ENCODE measurements at places on chromosomes 6 and 20.
A peak's percentile ranks its signal among the peaks of the same experiment; 100 is the strongest.

- DNase-seq: no peak
Observed at GRCh38 chr6:158039178-158039557, 57.5 kb downstream of the SYNJ2 start.

GRCh38 chr6:33172688-33173534 is 19.4 kb downstream of the COL11A2 start:
- DNase-seq: peak; percentile 14

DNA sequence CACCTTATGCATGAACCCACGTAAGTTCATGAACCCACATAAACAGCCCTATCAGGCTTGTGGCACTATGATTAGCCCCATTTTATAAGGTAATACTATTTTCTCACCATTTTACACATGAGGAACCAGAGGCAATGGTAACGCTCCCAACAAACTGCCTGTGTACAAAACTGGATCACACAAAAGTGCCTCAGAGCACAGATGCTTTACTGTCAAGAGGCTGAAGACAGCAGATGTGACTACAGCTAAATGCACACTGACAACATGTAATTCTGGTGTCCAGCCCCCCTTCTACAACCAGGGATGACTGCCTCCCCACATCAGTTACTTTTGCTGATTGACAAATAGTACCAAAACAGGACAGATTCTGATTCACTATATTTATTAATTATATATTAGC is 69.6 kb downstream of the GMDS start:
- DNase-seq: no peak

GRCh38 chr6:30721198-30722024 is 1.3 kb downstream of the TUBB start:
- DNase-seq: peak; percentile 95

DNA sequence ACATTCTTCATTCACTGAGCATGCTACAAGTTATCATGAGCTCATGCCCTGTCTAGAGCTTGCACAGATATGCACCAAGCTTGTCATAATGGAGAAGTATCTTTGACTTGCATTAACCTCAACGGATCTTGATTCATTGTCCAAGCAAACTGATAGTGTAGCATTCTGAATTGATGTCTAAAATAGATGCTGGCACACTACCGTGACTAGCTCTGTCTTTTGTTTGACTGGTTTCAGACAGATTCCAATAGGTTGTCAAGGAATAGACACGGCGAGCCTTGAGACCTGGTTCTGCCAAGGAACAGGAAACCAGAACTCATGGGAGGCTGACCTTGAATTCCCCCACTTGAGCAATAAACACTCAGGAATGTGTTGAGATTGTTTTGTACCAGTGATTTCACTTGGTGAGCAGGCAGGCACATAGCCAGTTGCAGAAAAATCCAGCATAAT is 1153.1 kb upstream of the GJE1 start:
- no peak for DNase-seq

GRCh38 chr6:154528310-154528915 is 17.9 kb upstream of the CNKSR3 start:
- DNase-seq: no peak

DNA sequence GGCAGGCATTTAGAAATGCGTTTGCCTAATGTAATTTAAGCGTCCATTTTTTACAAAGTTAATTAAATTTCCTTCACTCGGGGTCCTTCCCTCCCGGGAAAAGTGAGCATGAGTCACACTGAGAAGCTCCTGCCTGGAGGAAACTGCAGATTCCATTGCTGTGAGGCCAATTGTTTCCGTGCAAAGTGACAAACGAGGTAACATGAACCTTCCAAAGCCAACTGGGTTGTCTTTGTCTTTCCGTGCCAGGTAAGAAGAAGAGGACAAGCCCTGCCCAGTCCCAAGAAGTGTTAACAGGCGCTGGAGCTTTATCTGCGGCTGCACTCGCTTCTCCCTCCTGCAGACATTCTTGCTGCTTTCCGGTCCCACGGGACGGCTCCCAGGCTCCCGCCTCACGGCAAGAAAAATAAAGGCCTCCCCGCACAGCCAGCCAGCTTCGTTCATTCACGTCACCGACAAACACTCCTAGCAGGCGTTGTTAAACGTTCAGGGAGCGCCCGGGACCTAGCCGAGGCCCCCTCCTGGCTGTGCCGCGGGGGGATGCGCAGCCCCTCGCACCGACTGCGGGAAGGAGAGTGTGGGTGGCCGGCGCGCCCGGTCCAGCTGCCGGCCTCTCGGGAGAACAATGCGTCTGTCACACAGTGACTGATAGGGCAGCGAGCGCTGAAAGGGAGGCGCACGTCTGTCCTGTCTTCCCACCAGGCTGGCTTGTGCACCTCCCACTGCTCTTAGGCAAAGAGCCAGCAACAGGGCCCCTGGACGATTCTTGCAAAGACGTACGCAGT is 61.5 kb upstream of the HDDC2 start:
- DNase-seq: no peak

- no peak for DNase-seq
Observed at GRCh38 chr20:11271319-11271718, 597.5 kb upstream of the JAG1 start.

DNA sequence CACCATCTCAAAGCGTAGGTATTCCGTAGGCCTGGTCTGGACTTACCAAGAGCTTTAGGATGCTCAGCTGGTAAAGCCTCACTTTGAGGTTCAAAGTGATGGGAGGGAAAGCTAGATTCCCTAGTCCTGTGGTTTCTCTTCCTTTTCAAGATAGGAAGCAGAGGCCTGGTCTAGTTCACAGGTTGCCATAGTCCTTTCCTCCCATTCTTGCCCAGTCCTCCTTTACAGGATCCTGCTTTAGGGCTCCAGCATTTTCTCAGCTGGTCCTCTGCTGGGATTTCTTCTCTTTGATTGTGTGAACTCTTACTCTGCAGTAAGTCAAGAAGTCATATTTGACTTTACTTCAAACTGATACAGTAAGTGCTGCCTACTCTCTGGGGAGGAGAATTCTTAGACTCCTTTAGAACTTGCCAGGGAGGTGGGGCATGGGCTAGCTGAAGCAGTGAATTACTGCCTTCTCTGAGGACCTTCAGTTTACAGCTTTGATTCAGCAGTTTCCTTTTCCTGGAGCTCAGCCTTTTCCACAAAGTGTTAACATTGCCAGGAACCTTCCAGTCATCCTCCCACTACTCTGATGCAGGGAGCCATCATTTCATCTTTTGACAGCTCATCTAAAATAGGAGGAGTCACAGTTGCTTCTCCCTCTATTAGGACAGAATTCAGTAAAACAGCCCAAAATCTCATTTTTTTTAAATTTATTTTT is 42.8 kb upstream of the PLCG1 start:
- DNase-seq: no peak

DNA sequence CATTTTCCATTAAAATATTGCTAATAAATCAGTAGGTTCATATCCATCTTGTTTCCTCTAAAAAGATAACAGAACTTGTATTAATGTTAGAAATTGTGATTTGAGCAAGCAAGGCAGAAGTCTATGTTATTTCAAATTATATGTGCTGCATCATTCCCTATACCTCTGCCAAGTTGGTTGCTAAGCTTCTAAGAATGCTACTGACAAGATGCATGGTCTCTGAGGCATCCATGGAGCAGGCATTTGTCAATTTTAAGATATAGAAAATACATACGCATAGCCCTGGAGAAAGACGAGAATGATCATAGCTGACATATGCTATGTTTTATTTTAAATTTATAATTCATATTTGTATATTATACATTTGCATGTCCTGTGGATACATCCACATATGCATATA is 168.3 kb upstream of the THEMIS start:
- DNase-seq: no peak

GRCh38 chr20:1479831-1480595 is 11.2 kb downstream of the SIRPB2 start:
- DNase-seq: no peak

DNA sequence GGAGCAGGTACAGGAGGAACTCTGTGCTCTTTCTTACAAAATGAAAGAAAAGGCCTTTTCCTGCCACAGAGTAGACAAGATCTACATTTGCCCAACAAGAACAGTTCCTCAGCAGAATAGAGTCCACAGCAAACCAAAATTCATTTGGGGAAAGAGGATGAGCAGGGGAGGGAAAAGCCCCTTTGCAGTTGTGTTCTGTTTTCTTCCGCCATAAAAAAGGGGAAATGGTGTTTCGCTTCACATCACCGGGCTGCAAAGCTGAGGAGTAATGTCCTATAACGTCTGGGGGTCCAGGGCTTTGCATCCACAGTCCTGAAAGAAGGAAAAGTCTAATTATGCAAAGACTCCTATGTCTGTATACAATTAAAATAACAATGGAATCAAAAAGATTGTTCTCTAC is at the start of gene GPR31:
TSS of gene GPR31 (minus strand) at position 118 of the 400 bp plus-strand sequence. CDS start 149 bp downstream, outside the sequence.
- DNase-seq: no peak

GRCh38 chr6:14290772-14291330 is 173.3 kb downstream of the CD83 start:
- no peak for DNase-seq

DNA sequence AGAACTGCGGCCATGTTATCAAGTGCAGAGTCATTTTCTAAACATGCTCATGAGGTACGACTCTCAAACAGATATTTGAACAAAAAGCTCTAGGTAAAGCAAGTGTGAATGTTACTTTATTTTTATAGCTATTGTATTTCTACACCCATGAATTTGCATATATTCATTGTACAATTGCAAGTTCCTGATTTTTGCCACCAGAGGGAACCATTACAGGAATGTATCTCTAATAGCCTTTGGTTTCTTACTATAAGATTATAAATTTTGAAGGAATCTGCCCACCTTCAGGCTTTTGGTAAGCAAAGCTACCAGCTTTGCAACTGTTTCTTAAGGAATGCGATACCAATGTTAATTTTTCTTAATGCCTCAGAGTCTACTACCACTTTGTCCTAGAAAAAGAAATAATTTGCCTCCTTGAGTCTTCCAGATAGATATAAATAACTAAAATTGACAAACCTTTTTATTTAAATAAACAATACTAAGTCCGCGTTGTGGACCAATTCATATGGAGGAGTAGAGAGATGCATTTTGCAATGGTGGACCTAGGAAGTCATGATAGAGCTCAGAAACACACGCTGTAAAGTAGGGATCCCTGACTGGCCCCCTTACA is 125.4 kb upstream of the SAMD5 start:
- DNase-seq: peak; percentile 11

GRCh38 chr20:8154638-8155037 is 22.6 kb downstream of the PLCB1 start:
- DNase-seq: no peak

- no peak for DNase-seq
Observed at GRCh38 chr6:116251568-116252384, 2.1 kb downstream of the TSPYL4 start.

- no peak for DNase-seq
Observed at GRCh38 chr6:6891125-6891721, 216.5 kb upstream of the RREB1 start.

DNA sequence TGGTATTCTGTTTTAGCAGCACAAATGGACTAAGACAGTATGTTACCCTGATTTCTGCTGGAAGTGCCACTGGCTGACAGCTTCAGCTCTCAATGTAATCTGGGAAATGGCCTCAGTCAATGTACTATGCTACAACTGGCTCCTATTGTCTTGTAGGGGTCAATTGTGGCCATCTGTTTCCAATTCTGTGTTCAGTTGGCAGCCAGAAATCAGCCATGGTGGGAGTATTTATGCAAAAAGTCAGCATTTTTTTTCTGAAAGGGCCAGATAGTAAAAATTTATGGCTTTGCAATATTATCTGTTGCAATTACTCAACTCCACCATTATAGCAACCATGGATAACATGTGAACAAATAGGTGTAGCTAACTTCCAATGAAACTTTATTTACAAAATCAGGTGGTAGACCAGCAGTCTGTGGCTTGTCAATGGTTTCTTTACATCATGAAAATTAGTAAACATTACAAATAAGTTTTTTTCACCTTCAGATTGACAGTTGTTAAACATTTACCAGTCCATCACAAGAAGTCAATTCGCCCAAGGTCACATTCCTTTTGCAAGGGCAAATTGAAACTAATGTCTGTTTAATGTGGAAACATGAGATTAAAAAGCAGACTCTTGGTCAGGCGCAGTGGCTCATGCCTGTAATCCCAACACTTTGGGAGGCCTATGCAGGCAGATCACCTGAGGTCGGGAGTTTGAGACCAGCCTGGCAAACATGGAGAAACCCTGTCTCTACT is 58.3 kb upstream of the TSHZ2 start:
- no peak for DNase-seq

Measured in LoVo (cell line).